ENCODE measurements at places on chromosomes 1 and 21.

DNA sequence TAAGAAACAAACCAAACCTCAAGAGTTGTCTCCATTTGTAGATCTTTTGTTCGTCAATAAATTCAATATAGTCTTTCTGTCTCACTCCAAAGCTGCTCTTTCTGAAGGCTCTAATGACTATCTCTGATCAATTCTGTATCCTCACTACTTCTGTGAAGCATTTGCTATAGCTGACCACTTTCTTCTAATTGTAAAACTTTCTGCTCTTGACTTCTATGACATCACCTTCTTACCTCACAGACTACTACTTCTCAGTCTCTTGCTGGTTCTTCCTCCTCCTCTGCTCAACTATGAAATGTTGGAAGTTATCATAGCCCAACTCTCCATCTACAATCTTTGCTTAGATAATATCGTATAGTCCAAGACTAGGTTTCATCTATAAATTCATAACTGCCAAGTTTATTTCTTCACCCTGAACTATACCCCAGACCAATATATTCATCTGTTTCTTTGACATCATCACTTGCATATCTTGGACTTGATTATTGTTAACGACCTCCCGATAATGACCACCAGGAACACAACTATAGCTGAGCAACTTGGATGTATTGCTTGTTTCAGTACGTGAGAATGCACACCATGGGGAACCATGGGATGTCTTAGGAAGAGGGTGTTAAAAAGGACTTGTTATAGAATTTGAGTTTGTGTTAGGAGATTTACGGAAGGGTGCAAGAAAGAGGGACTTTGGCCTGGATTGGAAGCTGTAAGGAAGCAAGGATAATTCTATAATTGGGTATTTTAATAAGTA, 2.0 kb upstream of the CDC7 start:
- no peak for DNase-seq

- DNase-seq = no peak
Observed at GRCh38 chr1:230572121-230573105, 69.9 kb upstream of the COG2 start.

- DNase-seq = no peak
Observed at GRCh38 chr1:24948079-24948827, 18.2 kb upstream of the RUNX3 start.

DNA sequence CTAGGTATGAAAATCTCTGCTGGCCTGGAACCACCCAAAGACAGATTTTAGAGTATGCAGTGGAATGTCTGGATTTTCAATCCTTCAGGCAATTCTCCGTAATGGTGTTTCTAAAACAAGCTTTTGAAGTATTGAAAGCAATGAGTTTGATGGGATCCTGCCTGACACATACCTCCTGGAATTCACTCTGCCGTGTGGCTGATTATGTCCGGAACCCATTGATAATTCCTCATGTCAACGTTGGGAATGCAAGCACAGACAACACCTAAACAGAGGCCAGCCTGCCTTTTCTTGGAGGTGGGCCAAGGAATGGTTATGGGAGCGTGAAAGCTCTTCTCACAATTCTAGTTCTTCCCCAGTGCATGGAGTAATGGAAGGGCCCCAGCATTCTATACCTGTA, 168.9 kb upstream of the HMCN1 start:
- DNase-seq = no peak
